ENCODE measurements at places on chromosomes 2 and 18.

- DNase-seq: no peak
Measured at GRCh38 chr2:46737577-46737976, 178.0 kb downstream of the MCFD2 start.

DNA sequence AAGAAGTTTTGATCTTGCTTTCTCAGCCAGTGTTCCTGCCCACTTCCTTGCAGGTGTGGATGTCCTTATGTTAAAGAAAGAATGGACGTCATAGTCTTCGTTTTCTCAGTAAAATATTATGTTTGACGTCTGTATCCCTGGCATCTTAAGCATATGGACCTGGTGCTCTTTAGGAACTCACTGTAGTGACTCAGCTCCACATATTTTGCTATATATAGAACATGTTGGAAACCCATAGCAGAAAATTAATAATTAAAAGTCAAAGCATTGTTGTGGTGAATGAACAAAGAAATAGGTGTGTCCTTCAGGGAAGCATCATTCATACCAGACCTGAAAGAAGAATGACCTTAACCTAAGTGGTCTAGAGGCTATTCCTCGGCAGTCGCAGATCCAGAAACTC, 196.1 kb downstream of the MCFD2 start:
- no peak for DNase-seq

DNA sequence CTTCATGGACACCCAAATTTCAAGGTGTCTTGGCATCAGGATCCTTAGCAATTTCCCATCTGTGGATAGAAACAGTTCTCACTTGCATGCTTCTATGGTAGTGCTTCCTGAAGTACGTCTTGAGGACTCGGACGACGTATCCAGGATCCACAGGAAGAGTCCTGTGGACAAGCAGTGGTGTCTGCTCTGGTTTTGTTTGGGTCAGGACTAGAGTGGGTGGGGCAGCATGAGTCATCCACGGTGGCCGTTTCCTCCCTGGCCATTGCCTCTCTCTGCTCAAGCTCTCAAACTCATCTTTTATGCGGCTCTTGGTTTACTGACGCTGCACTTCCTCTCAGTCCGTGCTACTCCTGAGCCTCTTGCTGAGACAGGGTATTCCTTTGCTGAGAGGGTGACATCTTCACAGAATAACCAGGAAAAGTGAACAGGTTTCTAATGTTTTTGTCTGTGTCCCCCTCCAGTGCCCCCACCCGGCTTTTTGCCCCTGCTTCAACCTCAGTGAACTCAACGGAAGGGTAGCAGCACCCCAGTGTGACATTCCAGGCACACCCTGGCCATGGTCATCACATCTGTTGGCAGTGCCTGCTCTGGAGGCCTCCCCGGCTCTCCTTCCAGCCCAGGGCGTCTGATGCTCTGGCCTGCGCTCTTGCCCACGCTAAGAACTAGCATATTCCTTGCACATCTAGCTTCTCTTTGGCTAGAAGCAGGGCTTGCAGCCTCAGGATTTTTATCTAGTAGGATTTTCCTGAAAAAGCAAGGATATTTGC, 62.2 kb downstream of the ARMC9 start:
- DNase-seq: no peak

GRCh38 chr2:44680983-44681531, 260.4 kb upstream of the SIX3 start:
- no peak for DNase-seq

DNA sequence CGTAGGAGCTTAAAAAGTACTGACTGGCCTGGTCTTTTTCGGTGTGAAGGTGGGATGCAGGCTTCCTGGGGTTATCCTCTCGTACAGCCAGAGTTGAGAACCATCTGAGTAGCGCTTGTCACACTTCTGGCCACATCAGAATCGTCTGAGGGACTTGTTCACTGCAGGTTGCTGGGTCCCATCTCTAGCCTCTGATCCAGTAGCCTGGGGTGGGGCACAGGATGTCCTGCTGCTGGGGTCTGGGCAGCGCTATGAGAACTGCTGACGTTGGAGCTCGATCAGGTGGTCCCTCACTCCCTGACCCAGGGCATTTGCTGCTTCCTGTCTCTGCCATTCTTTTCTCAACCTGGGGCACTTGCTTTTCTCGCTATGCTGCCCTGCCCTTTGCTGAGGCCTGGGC, 7.1 kb upstream of the IL1R2 start:
- DNase-seq: no peak

GRCh38 chr2:9069543-9069942, 66.1 kb upstream of the MBOAT2 start:
- DNase-seq: no peak

DNA sequence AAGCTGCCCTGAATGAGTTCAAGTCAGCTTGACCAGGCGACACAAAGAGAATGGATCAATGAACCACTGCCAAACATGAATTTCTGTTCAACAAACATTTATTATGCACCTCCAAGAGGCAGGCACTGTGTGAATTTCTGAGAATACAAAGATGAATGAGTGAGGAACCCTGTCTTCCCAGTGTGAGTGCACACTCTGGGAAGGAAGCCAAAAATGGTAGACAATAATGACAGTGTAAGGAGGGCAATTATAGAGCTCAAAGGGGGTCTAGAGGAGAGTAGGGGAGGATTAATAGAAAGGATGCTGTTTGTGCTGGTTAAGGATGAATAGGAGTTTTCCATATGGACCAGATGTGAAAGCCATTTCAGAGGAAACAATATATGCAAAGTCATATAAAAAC, 213.4 kb downstream of the DCC start:
- DNase-seq: no peak

DNA sequence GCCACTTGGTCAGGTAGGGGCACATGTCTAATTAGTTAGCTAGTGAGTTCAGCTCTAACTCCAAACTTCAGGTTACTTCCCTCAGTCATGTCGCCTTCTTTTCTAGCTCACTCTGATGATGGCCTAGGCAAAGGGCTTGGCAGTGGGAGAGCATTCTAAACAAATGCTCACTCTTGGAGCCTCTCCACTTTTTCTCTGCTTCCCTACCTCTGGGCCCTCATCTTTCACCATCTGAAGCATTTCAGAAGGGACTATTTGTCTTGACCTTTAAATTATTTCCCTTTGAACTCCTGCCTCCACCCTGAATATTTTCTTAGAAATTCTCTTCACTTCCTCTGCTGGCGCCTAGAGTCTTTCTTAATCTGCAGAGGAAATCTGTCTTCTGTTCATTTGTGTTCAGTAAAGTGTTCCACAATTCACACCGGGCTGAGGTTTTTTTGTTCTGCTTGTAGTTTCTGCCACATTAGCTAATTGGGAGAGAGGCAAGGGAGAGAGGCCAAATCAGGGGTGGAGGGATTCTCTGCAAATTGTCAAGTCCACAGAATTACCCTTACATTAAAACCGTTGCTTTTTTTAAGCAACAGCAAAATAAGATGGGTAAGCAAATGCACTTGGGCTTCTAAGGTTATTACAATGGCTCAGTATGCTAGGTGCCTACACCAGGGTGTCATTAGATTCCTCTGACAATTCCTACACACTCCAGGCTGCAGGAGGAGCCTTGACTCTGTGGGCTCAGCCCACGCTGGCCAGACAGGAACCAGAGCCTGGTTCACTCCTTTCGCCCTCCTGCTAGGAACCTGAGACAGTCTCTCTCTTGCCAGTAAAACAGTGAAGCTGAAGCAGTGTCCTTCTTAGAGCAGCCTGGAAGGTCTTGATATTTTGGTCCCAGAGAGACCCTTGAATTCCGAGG, 5.5 kb downstream of the MSGN1 start:
- no peak for DNase-seq

DNA sequence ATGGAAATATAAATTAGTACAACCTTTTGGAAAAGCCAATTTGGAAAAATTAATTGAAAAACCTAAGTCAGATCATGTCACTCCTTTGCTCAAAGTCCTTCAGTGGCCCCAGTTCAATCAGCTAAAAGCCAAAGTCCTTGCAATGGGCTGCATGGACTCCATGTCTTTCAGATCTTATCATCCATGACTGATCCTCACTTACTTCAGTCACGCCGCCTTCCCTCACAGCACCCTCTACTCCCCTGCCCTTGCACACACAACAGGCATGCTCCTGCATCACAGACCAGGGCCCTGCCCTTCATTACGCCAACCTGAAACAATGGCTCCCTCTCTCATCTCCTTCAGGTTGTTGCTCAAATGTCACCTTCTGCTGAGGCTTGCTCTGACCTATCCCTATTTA, 15.6 kb downstream of the KANSL3 start:
- DNase-seq: no peak

DNA sequence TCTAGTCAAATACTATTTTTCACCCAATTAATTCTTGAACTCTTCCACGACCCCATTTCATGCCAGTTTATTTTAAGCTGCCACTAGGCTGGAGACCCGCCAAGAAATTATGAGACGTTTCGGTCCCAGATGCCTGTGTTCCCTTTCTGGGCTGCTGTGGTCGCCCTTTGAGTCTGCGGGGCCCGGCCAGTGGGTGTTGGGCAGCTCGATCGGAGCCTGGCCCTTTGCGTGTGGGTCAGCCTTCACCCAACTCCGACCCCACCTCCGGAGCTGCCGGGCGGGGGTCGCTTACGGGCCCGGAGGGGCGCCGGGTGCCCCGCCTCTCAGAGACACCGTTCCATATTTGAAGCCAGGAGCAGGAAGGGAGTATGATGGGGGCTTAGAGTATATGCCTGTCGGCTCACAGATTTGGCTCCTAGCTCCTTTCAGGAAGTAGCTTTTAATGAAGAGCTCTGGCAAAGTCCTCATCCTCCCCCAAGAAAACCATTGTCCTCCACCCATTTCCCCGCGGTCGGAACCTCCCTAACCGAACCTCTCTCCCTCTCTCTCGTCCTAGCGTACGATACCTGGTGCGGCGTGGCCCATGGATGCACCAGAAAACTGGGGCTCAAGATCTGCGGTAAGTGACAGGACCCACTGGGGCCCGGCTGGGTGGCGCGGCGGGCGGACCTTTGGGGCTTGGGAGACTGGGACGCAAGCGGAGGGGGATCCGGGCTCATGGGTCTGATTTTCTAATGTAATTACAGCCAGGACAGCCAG, 5.0 kb downstream of the GAD1 start:
- DNase-seq: no peak

- no peak for DNase-seq
Measured at GRCh38 chr2:5932556-5933469, 240.6 kb downstream of the SOX11 start.

- no peak for DNase-seq
Measured at GRCh38 chr18:62713651-62714247, 1.6 kb upstream of the PHLPP1 start.

DNA sequence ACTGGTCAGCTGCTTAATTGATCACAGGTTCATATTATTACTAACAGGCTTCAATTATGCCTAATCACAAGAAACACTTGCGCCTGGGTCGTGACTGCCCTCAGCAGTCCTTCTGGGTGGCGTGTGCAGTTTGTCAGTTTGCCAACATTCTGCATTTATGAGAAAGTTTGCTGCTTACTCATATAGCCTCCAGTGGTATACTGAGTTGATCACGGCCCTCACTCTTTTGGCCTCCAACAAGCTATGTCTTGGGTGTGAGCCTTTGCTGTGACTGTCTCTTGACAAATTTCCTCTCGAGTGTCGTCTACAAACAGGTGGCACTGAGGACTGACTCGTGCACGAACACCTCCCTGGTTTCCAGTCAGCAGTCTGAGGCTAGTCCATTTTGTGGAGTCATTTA, 27.3 kb downstream of the DCDC2C start:
- DNase-seq: no peak

DNA sequence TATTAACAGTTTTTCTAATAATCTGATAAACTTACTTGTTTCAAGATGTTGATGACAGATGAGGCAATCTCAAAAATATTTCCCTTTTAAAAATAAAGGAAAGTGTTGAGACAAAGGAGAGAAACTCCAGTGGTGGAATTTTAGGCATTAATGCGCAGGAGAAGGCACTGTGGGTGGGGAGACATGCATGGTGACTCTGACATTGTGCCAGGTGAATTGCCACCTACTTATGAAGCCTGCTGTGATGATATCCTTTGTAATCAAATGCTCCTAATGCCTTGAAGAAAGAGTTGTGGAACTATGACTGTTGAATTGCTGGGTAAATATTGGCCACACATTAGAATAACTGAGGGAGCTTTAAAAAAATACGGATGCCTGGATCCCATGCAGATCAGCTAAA, 101.4 kb downstream of the PLA2R1 start:
- DNase-seq: no peak

DNA sequence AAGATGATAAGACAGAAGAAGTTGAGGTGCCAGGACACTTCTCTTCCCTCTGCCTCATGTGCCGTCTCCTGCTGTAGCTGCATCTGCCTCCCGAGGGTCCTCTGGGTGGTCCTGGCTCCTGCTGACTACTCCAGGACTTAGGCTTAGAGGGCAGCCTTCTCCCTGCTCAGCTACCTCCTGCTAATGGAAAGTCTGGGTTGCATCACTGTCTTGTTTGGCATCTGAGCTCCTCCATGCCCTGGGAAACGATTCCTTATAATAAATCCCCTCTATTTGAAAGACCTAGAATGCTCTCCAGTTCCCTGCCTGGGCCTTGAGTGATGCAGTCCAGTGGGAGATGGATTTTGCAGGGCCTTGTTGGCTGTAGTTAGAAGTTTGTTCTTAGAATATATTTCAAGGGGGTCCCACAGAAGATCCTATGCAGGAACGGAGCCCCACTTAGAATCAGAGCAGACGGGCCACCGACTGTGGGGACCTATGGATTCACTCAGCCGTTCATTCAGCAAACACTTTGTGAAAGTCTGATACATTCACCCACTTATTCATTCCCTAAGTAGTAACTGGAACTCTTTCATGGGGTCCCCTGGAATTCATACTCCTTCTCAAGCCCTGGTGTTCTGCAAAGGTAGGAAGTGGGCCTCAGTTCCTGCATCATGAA, 269.8 kb upstream of the HDAC4 start:
- no peak for DNase-seq

DNA sequence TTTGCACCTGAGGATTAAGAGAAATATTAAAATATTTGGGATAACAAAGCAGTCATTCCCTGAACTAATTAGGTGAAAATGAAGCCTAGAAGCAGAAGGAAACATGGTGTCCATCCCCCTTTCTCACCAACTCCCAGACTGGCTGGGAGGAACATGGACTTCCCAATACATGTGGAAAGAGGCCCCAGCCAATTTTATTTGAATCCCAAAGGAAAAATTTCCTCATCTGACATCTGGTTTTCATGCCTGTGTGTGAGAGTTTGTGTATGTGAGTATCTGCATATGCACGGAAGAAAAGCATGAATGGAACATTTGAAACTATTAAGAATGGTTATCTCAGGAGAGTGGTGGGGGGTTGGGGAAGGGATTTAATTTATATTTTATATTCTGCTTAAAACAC, 84.3 kb downstream of the COPS8 start:
- DNase-seq: no peak

DNA sequence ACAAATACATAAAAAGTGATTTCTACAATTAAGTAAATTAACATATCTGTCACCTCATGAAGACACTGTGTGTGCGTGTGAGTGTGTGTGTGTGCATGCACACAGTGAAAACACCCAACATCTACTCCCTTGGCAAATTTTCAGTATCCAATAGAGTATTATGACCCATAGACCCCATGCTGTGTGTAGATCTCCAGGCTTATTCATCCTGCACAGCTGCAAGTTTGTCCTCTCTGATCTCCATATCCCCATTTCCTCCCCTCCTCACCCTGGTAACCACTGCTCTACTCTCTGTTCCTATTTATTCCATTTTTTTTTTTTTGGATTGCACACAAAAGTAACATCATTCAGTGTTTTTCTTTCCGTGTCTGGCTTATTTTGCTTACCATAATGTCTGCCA, 391.0 kb downstream of the SOX11 start:
- DNase-seq: no peak

GRCh38 chr2:168589236-168590211, 133.5 kb downstream of the CERS6 start:
- DNase-seq: no peak

GRCh38 chr2:199940373-199940772, 14.9 kb downstream of the TYW5 start:
- no peak for DNase-seq

All from stimulated activated CD8-positive, alpha-beta memory T cell treated with anti-CD3 and anti-CD28 coated beads, Interleukin-12 subunit alpha, Interleukin-12 subunit beta, amount 100 ng/mL, for 1 hour (primary cell).